ENCODE measurements at places on chromosomes 6 and 20.

- DNase-seq = no peak
Measured at GRCh38 chr6:28326371-28326948, 9.5 kb downstream of the ZSCAN31 start.

- peak; percentile 51 for DNase-seq
Measured at GRCh38 chr6:145155411-145155810, 579.9 kb downstream of the EPM2A start.

GRCh38 chr6:77401231-77401630 is 62.1 kb downstream of the HTR1B start:
- peak; percentile 1 for DNase-seq

- DNase-seq = no peak
Measured at GRCh38 chr6:112957536-112957916, 610.4 kb downstream of the RFPL4B start.

DNA sequence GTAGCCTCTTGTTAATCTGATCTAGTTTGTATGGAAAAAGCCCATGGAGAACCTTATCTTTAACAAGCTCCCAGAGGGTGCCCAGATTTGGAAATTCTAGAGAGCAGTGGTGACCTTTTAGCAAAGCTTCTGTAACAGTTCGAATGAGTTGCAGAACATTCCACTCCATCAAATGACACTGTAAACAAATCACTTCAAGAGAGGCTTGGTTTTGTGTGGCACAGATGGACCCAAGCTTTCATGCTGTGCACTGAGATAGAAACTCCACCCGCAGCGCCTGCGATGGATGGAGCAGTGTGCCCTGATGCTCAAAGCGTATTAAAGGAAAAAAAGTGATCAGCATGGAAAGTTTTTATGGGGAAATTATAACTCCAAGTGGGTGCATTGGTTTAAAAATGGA is 55.1 kb upstream of the ISM1 start:
- no peak for DNase-seq

DNA sequence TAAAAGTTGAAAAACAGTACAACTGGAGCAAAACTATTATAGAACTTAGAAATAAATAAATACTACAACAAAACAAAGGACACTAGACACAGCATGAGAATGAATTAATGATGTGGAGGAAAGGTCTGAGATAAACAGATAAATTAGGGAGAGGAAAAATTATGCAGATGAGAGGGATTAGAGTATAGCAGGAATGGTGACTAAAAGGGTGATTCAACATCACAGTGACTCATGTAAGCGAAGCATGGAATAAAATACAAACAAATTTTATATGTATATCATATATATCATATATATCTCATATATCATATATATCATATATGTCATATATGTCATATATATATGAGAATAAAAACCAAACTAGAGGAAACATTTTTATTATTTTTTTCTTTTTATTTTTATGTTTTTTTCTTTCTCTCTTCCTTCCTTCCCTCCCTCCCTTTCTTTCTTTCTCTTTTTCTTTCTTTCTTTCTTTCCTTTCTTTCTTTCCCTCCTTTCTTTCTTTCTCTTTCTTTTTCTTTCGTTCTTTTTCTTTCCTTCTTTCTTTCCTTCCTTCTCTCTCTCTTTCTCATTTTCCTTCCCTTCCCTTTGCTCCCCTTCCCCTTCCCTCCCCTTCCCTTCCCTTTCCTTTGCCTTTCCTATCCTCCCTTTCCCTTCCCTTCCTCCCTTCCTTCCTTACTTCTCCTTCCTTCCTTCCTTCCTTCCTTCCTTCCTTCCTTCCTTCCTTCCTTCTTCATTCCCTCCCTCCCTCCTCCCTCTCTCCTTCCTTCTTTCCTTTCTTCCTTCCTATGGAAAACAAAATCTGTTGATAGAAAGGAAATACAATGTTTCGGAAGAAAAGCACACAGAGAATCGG is 1014.6 kb downstream of the GRIK2 start:
- no peak for DNase-seq

GRCh38 chr6:147873816-147874215 is 365.3 kb downstream of the SAMD5 start:
- no peak for DNase-seq

GRCh38 chr6:158843751-158844683 is 24.8 kb upstream of the EZR start:
- no peak for DNase-seq

Measured in GM23248 (cell line).